ENCODE measurements at places on chromosomes 1 and 21.

DNA sequence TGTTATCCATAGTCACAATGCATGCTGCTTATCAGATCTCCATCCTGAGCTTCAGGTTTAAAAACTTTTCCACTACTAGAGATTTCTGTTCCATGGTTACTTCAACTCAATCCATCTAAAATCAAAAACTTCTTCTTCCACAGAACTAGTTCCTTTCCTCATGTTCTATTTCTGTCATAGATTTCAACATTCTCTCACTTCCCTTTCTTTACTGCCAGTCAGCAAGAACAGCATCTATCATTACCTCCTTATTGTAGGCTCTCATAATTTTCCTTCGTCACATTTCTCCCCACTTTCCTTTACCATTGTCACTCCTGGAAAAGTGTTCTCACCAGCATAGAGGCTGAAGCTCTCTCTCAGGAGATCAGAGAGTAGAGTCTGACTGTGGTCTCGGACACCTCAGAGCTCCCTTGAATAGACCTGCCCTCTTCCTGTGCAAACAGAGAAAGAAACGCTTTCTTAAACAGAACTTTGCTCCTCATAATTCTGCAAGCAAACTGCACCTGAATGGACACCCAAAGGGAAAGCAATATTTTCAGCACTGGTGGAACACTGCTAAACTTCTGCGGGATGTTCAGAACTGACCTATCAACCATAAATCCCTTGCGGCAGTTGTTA, 48.7 kb upstream of the KIRREL1 start:
- no peak for DNase-seq

DNA sequence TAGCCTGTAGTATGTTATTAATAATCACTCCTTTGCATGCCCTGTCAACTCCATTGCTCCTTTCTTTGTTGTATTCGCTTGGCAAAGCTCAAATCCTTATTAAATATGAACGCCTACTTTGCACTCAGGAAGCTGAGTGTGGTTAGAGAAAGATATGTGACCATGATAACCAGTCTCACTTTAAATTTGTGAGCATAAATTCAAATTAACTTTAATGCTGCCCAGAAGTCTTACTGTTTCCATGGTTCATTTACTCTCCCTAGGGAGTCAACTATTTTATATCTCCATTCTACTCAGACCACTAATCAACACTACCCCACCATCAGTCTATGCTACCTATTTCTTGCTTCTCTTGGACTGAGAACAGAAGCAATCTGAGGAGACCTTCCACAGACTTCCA, 12.1 kb upstream of the EPHX4 start:
- no peak for DNase-seq

DNA sequence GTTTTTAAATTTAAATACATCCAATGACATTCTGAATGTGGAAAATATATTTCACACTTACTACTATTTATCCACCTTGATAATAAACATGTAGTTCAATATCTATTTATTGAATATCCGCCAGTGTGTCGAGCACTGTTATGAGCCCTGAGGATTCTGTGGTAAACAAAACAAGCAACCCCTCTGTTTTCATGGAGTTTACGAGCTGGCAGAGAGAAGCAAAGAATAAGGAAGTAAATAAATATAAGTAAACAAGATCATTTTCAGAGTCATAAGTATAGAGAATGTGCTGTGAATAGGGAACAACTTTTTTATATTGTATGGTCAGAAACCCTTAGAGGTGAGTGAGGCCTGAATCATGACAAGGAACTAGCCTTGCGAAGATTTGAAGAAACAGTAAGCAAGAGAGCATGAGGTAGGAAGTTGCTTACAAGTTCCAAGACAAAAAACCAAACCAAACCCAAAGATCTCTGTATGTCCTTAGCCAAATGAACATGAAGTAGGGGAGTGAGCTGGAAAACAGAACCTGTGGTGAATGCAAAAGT, 6.4 kb upstream of the SERBP1 start:
- no peak for DNase-seq

DNA sequence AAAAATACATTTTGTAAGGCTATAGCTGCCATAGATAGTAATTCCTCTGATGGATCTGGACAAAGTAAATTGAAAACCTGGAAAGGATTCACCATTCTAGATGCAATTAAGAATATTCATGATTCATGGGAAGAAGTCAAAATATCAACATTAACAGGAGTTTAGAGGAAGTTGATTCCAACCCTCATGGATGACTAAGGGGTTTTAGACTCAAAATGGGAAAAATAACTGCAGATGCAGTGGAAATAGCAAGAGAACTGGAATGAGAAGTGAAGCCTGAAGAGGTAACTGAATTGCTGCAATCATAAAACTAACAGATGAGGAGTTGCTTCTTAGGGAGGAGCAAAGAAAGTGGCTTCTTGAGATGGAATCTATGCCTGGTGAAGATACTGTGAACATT, 230.8 kb downstream of the KCTD3 start:
- no peak for DNase-seq

GRCh38 chr1:224262373-224263054, 67.5 kb downstream of the NVL start:
- DNase-seq: no peak

DNA sequence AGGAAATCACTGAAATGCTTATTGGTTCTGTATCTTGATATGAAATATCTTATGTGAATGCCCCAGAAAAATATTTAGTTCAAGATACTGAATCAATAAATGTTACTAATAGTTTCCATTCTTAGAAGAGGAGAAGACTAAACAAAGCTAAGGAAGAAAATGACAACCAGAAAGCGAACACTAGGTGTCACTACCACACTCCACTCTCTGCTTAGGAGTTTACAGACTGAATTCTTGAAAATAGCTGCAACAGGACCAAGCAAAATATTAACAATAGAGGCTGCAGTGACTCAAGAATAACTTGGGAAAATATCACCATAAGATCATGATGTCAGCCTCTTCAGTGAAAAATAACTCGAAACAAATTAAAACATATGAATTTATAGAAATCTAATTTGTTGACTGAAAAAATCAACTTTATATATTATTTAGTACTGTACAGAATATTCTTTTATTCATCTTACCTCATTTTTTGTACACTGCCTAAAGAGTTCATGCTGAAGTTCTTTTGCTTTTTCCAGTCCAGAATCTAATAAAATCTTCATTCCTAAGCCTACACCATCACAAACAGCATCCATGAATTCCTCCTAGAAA, 61.6 kb downstream of the KIF14 start:
- DNase-seq: peak; percentile 67

DNA sequence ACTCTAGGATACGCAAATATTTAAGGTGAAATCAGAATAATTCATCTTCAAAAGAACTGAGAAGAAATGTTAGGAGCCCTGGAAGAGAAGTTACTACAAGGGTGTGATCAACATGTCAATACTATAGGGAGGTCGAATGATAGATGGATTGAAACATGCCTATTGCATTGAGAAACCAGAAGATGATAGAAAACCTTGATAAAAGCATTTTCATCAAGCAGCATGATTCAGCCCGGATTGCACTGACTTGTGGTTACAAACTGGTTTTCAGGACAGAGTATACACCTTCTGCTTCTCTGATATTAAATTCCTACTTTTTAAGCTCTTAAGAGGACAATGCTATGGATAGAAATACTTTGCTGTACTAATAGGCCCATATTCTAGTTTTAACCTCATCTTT, 164.2 kb downstream of the FMN2 start:
- DNase-seq: no peak

DNA sequence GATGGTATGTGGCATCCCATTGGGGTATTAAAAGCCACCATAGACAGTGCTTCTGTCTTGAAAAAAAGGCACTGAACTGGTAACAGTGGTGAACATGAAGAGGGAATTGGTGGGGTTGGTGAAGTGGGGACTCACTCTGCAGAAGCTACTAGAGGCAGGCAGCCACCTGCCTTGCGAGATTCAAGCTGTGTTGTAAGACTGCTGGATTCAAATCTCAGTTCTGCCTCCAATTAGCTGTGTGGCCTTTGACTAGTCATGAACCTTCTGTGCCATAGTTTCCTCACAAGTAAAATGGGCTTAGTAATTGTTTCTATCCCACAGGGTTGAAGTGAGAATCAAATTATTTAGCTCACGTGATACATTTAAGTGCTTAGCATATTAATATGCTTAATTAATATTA, 16.6 kb upstream of the ELOA start:
- DNase-seq: no peak

GRCh38 chr1:59029411-59030167, 245.7 kb upstream of the JUN start:
- DNase-seq: peak; percentile 46

- no peak for DNase-seq
Measured at GRCh38 chr1:184429335-184429734, 42.5 kb downstream of the C1orf21 start.

DNA sequence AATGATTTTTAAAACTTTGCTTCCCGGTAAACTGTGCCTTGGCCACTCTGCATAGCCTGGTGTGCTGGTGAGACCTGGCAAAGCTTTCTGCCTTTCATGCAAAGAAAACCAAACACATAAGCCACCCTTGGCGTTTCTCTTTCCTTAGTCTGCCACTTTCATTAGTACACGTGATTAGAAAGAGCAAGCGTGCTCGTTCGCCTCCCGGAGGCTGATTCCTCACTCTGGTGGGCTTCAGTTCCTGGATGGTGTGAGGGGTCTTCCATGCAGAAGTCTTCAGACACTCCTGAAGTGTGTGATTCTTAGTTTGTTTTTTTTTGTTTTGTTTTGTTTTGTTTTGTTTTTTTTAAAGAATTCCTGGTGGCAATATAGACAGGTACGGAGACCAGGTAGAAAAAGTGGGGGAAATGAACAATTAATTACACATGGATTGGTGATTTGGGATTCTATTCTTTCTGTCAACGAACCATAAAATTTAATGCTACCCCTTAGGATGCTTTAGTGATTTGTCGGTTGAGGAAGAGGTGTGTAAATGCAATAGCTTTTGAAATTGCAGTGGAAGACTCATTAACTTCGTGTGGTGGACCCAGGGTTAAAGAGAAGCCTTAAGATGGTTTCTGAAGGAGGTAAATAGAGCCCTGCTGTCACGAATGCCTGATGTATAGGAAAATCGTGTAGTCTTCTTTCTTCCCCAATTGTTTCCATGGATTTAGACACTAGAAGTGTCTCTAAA, 2.1 kb downstream of the GALNT2 start:
- DNase-seq: no peak

DNA sequence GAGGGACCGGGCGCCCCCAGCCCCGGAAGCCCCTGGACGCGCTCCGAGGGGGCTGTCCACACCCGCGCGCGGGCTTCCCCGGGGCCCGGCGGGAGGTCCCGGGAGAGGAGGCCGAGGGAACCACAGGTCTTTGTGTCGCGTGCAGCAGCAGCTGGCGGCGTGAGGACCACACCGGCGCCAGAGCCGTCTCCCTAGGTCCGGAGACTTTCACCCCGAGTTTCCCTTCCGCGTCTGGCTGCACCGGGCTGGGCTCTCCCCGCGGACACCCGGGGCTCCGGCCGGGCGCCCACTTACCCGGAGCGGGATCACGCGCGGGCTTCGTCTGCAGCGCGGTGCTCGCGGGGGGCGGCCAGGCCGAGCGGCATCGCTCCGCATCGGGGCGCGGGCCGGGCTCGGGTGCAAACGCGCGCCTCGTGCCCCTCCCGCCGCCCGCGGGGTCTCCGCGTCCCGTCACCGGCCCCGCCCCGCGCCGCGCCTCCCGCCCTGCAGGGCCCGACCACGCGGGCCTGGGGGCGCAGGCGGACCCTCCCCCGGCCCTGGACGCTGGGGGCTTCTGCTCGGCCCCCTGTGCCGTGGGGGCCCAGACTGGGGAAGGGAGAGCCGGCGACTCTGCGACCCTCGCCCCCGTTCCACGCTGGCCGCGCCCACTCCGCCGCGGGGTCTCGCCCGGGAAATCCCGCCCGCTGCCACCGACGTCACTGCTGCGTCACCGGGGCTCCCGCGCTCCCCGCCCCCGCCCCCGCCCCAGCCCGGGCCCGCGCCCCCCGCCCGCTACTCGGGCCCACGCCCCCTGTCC, at the start of gene GNG4:
Gene GNG4, minus strand, starts transcription at position 417 of the 796 bp plus-strand sequence. CDS start 65,946 bp downstream, outside the sequence.
- no peak for DNase-seq

GRCh38 chr1:42957229-42957879, 1.3 kb downstream of the SLC2A1 start:
- DNase-seq: no peak

DNA sequence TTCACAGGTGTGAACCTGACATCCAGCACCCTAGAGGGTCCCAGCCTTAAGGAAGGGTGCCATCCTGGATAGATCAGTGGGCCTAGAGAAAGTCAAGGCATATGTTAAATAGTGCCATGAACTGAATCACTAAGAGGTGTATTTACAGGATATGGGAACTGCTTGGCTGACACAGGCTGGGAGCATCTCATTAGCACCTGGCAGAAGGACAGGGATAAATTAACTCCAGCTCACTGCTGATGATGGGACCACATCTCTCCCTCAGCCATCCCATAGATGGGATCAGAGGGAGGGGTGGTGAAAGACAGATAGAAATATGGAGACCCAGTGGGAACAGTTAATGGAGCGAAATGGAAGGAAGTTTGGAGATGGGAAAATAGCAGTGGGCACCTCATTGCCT, 122.0 kb downstream of the IGSF21 start:
- DNase-seq: no peak

DNA sequence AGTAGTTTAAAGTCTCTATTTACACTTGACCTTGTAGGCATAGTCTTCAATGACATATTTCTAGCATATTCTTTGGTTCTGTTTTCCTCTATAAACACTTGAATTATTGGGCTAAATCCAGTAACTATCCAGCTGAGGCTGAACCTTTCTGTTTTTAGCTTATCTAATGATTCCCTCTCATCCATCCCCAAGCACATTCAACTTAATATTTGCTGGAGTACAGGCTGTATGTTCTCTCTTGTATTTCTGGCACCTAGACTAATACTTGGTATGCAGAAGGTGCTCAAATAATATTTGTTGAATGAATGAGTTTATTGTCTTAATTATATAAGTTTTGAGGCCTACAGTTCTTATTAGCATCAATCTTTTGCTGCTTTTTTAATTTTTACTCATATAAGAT, 88.7 kb downstream of the RABGAP1L start:
- DNase-seq: no peak

GRCh38 chr1:94156096-94156625, 35.2 kb upstream of the ABCA4 start:
- no peak for DNase-seq

GRCh38 chr1:160261556-160261892, 825 bp downstream of the DCAF8 start:
- DNase-seq: peak; percentile 87

DNA sequence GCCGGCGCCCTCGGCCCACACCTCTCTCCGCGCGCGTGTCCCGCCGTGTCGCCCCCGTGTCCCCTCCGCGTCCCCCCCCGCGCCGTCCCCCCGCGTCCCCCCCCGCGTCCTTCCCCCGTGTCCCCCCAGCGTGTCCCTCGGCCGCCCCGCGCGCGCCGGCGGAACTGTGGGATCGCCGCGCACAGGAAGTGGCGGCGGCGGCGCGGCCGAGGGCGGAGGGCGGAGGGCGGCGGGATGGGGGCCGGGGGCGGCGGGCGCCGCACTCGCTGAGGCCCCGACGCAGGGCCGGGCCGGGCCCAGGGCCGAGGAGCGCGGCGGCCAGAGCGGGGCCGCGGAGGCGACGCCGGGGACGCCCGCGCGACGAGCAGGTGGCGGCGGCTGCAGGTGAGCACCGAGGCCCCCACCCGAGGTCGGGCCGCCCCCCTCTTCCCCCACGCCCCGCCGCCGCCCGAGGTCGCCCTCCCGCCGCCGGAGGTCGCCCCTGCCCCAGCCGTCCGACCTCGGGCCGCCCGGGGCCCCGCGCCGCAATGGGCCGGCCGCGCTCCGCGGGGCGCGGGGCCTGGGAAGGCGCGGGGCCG, at the start of gene AGPAT3:
Gene AGPAT3, plus strand, starts transcription at position 262 of the 578 bp plus-strand sequence. CDS start 94,459 bp downstream, outside the sequence.
- DNase-seq: no peak
